ENCODE measurements at places on chromosomes 1 and 21. TPM values are rescaled to one million over a fixed set of nuclear protein-coding genes. Genes with fewer than 3 reads are reported as not detected.

The AJAP1 gene
- not detected for total RNA-seq

The ELF3 gene
- total RNA-seq, result 2.3 TPM

The SLFNL1 gene
- 0.15 TPM for total RNA-seq

DNA sequence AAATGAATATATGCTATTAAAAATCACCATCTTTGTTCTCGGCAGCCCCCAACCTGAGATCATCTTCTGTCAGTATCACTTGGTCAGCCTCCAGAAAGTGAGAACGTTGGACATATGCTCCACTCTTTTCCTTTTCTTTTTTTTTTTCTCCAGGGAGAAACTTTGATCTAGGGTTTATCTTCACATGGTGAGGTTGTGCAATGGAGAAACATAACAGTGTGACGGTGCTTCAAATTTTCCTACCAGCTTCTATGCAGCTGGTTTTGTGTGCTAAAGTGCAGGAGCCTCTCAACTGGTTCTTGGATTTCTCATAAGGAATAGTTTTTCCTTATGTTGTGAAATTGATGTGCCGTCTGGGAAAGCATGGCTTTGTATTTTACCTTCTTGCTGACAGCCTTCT is 1202.9 kb downstream of the NCAM2 start:
- no peak for DNase-seq

- peak; percentile 95 for DNase-seq
These were observed 14.8 kb upstream of the PAQR6 start for GRCh38 chr1:156262461-156263287.

DNA sequence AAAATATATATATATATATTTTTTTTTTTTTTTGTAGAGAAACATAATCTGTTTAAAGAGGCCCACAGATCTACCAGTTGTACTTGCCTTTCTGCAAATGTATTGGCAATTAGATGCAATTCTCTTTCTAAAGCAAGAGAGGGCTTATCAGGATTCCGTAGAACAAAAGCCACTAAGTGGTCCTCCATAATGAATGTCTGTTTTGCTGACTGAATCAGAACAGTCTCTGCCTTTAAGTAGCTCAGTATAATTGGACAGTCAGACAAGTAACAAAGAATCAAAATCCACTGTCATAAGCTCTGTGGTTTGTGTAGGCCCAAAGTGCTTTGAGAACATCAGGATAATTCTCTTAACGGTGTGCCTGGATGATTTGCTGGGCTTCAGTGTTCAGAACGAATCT is 17.3 kb downstream of the SARS1 start:
- no peak for DNase-seq

- DNase-seq, result peak; percentile 60
These were observed 345.5 kb downstream of the SMYD3 start for GRCh38 chr1:246161626-246162025.

The MFSD2A gene
- 2.3 TPM for total RNA-seq

The TMEM269 gene
- 0.02 TPM for total RNA-seq

DNA sequence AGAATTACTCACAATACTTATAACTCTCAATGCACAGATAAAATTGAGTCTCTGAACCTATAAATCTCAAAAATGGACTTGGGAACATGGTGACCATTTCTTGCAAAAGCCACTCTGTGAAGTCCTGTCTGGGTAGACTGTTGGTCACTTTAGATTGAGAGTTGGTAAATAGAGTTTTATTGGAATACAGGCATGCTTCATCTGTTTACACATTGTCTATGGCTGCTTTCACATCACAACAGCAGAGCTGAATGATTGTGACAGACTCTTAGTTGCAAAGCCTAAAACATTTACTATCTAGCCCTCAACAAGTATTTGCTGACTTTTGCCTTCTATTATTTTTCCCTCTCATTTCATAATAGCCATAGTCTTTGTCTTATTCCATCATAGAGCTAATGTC is 24.1 kb upstream of the ASPM start:
- no peak for DNase-seq

- peak; percentile 62 for DNase-seq
These were observed 53.3 kb upstream of the ZC3H11B start for GRCh38 chr1:219666242-219666641.

DNA sequence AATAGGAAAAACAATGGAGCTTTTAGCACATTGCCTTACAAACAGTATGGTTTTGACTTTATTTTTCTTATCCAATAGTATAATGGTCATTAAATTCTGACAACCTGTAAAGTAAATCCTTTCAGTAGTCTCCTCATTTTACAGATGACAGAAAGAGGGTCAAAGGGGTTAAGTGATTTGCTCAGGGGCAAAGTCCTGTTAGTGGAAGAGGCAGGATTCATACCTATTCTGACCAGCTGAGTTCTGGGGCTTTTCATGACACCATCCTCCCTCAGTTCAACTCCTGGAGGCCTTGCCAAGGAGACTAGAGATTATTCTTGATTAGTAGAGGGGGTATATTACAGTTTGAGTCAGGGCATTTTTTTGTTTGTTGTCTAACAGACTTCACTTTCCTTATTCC is 278.7 kb upstream of the DUSP10 start:
- DNase-seq, result no peak

The RPRD2 gene
- total RNA-seq, result 11.9 TPM

The APOBEC4 gene
- total RNA-seq, result not detected

DNA sequence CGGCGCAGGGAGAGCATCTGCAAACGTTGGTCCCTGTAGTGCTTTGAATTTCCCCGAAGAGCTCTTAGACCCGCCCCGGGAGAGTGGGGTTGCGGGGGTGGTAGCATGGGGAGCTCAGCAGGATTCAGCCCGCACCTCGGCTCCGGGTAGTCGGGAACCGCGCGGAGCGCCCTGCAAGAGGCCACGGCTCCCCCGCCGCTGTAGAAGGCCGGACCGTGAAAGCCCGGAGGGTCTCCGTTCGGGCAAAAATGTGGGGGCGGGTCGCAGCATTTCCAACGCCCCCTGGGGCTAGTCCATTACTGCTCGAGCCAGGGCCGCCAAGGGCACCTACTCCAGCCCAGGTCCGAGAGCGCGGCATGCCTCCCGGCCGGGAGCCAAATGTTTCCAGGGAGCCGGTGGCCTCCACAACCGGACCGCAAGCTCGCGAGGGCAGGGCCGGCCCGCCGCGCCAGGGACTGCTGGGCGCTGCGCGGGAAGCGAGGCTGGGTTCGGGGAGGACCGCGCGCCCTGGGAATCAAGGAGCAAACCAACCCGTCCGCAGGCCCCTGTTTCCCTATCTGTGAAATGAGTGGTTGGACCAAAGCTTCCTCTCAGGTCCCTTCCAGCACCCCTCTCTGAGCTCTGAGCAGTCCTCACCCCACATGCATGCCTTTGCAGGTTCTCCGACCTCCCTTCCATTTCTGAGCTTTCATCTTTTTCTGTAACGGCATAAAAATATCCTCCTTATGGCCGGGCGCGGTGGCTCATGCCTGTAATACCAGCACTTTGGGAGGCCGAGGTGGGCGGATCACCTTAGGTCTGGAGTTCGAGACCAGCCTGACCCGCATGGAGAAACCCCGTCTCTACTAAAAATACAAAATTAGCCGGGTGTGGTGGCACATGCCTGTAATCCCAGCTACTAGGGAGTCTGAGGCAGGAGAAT is 775 bp upstream of the TMEM63A start:
- DNase-seq, result peak; percentile 61

- DNase-seq, result peak; percentile 32
These were observed 160.9 kb upstream of the FMN2 start for GRCh38 chr1:239930686-239931262.

DNA sequence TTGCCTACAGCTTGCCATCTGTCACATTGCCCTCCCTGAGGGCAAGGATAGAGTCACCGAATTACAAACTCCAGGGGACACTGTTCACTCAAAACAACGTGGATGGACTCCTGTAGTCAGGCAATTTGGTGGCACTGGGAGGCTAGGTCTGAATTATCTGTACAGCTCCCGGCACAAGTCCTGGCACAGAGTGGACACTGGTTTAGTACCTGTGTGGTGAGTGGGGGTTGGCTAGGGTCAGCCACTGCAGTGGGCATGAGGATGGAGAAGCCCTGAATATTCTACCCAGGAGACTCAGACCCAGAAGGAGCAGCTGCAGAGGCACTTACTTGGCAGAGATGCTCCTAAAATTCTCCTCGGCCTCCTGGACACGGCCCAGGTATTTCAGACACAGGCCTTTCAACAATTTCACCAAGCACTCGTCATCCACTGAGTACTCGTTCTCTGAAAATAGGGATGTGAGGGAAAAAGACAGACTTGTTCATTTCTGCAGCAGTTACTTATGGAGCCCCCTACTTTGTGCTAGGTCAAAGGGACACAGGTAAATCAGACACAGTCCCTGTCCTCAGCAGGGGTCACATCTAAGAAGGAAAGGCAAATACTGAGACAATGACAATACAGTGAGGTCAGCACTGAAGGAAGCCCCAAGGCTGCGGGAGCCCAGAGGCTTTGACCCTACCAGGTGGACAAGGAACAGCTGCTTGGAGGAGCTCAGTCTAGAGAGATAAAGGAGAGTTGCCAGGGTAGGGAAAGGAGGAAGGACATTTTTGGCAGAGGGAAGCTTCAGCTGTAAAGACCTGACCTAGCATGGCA is 40.5 kb downstream of the TTC39A start:
- no peak for DNase-seq

- no peak for DNase-seq
These were observed 42.5 kb downstream of the OLFML2B start for GRCh38 chr1:161981126-161981525.

The CRYAA gene
- total RNA-seq, result not detected

GRCh38 chr1:3483801-3484444 is 29.5 kb downstream of the ARHGEF16 start:
- DNase-seq, result no peak

GRCh38 chr1:202577381-202577780 is 132.9 kb downstream of the SYT2 start:
- no peak for DNase-seq

The GSTM5 gene
- total RNA-seq, result not detected

DNA sequence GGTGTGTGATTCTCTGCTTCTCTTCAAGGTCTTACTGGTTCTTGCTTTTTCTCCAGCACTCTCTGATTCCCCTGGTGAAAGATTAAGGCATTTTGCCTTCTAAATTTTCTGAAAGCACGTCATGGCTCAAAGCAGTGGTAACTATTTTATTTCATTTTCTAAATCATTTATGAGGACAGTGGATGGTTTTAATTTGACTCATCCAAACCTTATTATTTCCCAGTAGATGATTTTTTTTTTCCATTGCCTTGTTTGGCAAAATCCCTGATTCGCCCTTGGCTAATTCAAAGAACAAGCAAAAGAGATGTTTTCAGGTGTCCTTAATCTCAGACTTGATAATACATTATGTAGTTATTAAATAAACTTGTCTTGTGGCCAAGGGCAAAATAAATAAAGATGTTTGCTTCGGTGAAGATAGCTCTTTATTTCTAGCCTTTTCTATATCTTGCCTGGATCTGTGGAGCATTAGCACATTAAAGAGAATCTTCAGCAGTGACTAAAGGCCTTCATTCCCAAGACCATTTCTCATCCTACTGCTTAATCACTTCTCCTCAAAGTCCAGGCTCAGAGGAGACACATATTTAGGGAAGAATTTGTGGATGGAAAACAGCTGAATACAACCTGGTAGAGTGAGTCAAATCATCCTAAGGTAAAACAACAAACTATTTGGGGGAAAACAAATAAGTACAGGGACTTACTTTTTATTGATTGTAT is 359.8 kb downstream of the DUSP10 start:
- DNase-seq, result peak; percentile 41

DNA sequence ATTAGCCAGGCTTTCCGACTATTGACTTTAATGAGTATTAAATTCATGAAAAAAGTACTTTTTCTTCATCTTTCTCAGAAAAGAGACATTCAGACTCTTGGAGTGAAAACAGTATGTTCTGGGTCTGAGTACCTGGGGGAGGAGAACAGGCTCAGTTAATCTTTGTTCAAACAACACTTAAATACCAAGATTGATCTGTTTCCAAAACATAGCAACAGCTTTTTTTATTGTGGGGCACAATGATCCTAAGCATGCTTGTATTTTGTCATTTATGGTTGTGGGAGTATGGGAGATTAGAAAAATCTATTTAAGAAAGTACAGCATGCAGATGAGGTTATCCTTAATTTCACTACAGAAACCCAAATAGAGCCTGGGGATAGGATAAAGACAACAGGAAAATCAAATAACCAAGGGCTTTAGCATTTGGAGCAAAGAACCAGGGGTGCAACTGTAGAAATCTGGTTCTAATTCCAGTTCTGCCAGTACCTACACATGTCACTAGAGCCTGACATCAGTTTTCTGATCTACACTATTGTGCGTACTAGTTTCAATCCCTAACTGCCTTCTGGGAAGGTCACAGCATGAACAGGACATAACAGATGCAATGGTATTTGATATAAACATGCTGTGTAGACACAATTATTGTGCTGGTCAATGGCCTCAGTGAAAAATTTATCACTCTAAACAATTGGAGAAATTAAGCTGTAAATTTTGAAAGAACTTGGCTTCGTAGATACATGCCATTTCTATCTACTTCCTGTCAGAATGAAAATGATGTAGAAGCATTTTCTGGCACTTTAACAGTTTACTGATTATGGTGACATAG is 91.2 kb downstream of the KCNK1 start:
- no peak for DNase-seq

- no peak for DNase-seq
These were observed 60.9 kb downstream of the SIPA1L2 start for GRCh38 chr1:232568906-232569553.

- peak; percentile 6 for DNase-seq
These were observed 7.6 kb downstream of the MTF1 start for GRCh38 chr1:37851782-37852210.

GRCh38 chr21:26593800-26594199 is 20.7 kb upstream of the CYYR1 start:
- DNase-seq, result no peak

- no peak for DNase-seq
These were observed 77.1 kb downstream of the CLSTN1 start for GRCh38 chr1:9746651-9747050.

GRCh38 chr1:211537253-211537652 is 41.7 kb downstream of the SLC30A1 start:
- DNase-seq, result no peak

GRCh38 chr1:154614901-154615300 is 6.9 kb upstream of the ADAR start:
- DNase-seq, result no peak

The HES3 gene
- not detected for total RNA-seq

The ACOT11 gene
- 0.66 TPM for total RNA-seq

The RGS13 gene
- total RNA-seq, result 0.20 TPM

- DNase-seq, result peak; percentile 61
These were observed 9.8 kb downstream of the NHLH1 start for GRCh38 chr1:160376525-160377131.

The EMC1 gene
- 118 TPM for total RNA-seq

The HHIPL2 gene
- 3.9 TPM for total RNA-seq

DNA sequence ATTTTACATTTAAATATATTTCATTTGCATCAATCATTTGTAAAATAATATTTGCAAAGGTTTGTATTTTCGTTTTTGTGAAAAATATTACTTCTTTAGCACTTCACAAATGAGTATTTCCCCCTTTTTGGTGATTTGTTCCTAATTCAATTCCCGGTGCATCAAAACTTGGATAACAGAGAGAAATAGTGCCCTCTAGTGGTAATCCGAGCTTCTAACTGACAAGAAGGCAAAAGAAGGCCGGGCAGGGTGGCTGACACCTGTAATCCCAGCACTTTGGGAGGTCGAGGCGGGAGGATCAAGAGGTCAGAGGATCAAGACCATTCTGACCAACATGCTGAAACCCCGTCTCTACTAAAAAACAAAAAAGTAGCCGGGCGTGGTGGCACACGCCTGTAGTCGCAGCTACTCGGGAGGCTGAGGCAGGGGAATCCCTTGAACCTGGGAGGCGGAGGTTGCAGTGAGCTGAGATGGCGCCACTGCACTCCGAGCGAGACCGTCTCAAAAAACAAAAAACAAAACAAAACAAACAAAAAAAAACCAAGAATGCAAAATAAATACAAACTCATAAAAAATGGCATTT is 137.7 kb downstream of the COL11A1 start:
- peak; percentile 47 for DNase-seq

GRCh38 chr1:4165686-4166300 is 265.7 kb upstream of the C1orf174 start:
- no peak for DNase-seq
